ENCODE measurements at places on chromosomes 16 and 17. TPM values are rescaled to one million over a fixed set of nuclear protein-coding genes. Genes with fewer than 3 reads are reported as not detected.

DNA sequence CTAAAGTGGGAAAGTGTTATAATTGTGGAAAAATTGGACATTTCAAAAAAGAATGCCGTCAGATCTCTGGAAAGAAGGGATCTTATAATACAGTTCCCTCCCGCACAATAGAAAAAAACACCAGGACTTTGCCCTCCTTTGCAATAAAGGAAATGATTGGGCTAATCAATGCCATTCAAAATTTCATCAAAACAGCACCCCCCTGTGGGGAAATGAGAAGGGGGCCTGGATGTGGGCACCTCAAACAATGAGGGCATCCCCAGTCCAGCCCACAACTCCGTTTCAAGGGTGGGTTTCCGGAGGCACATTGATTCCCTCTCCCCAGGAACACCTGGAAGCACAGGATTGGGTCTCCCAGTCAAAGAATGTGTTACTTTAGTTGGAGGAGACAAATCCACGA lies 26.1 kb downstream of the CD300LG start:
- H3K4me3 ChIP-seq, result no peak overlapping the region
- DNase-seq, result no peak
- H3K27ac ChIP-seq, result no peak overlapping the region
- no peaks in the 10 kb centered on the region for H3K36me3 ChIP-seq
- H3K4me1 ChIP-seq, result no peaks in the 10 kb centered on the region
- H3K27me3 ChIP-seq, result peaks cover 25% of the 10 kb centered on the region

STAT5A gene
- total RNA-seq, result 35.5 TPM

KCNJ2 gene
- total RNA-seq, result 5.1 TPM

DNA sequence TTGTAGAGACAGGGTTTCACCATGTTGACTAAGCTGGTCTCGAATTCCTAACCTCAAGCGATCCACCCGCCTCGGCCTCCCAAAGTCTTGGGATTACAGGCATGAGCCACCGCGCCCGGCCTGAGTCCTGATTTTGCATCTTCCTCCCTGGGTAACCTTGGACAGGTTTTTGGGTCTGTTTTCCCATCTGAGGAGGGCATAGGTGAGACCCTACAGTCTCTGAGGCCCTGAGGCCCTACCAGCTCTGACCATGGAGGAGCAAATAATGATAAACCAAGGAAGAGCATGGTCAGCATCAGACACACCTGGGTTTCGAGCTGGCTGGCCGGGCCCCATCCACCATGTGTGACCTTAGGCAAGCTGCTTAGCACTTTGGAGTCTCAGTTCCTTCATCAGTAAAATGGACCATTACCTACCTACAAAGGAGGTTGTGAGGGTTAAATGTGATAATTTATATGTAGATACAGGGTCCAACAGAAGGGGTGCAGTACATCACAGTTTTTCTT lies 1.2 kb upstream of the NCBP3 start:
- H3K4me1 ChIP-seq, result peaks cover 5% of the 10 kb centered on the region
- H3K27me3 ChIP-seq, result no peaks in the 10 kb centered on the region
- no peak overlapping the region for H3K4me3 ChIP-seq
- no peak overlapping the region for H3K27ac ChIP-seq

DNA sequence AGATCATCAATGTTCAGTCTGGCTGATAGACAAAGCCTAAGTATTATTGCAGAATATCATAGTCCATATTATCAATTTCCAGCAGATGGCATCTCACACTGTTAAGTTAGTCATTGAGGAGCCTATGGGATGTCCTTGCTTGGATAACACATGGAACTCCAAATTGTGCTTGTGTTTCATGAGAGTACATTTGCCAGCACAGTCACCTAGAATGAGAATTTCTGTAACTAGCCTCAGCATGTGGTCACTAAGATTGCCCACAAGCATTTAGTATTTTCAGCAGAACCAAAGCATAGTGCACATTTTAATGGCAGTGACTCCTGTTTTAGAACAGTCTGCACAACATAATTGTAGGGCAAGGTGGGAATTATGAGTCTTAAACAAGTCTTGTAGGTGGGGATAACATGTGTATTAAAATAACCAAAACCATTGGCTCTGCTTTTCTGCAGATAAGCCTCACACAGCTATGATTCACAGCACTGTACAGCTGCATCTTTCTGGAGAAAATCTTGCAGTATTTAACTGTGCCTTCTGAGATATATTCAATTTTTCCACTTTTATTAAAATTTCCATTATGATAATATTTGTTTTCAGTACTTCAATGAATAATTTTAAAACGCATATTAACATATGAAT lies 882.8 kb upstream of the SOX9 start:
- no peak overlapping the region for H3K27ac ChIP-seq
- H3K36me3 ChIP-seq, result no peaks in the 10 kb centered on the region
- peak; percentile 43 for DNase-seq
- H3K4me3 ChIP-seq, result no peak overlapping the region
- no peaks in the 10 kb centered on the region for H3K27me3 ChIP-seq

CCL17 gene
- total RNA-seq, result not detected

- no peaks in the 10 kb centered on the region for H3K27me3 ChIP-seq
- no peak overlapping the region for H3K27ac ChIP-seq
- H3K36me3 ChIP-seq, result no peaks in the 10 kb centered on the region
- DNase-seq, result no peak
Measured at GRCh38 chr16:11250091-11250785, 5.8 kb downstream of the SOCS1 start.

DNA sequence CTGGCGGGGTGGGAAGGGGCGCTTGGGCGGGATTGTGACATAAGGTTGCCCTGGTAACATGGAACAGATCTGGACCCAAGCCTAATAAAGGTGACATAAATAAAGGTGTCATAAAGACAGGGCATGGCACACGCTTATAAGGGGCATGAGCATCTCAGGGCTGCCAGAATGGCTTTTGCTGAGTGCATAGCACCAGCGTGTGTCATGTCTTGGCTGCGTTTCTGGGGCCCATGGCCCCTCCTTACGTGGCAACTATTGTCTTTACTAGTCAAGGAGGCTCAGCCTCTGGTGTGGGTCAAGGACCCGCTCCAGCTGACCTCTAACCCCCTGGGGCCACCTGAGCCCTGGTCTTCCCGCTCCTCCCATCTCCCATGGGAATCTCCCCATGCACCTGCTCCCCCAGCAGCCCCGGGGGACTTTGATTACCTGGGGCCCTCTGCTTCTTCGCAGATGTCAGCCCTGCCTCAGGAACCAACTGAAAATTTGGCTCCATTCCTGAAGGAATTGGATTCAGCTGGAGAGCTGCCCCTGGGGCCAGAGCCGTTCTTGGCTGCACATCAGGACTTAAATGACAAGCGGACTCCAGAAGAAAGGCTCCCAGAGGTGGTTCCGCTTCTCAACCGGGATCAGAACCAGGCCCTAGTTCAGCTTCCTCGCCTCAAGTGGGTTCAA lies 13.9 kb downstream of the LRRC37B start:
- DNase-seq, result peak; percentile 6
- no peaks in the 10 kb centered on the region for H3K4me1 ChIP-seq
- H3K4me3 ChIP-seq, result no peak overlapping the region
- H3K27me3 ChIP-seq, result no peaks in the 10 kb centered on the region
- H3K27ac ChIP-seq, result no peak overlapping the region

SLFN14 gene
- under 0.01 TPM for total RNA-seq

GRCh38 chr17:27038676-27039075 lies 255.2 kb upstream of the WSB1 start:
- no peaks in the 10 kb centered on the region for H3K36me3 ChIP-seq
- no peak overlapping the region for H3K4me3 ChIP-seq
- H3K4me1 ChIP-seq, result no peaks in the 10 kb centered on the region
- no peak overlapping the region for H3K27ac ChIP-seq

ZC3H7A gene
- 45.7 TPM for total RNA-seq

GRCh38 chr17:42613699-42614295 lies 4.3 kb downstream of the TUBG1 start:
- no peak overlapping the region for H3K4me3 ChIP-seq
- H3K27me3 ChIP-seq, result no peaks in the 10 kb centered on the region
- peaks cover 42% of the 10 kb centered on the region for H3K36me3 ChIP-seq
- peaks cover 4% of the 10 kb centered on the region for H3K4me1 ChIP-seq
- DNase-seq, result peak; percentile 47

CTRB1 gene
- total RNA-seq, result not detected

PLA2G15 gene
- total RNA-seq, result 30.9 TPM

GRCh38 chr16:762595-763268 lies 2.2 kb downstream of the MSLN start:
- H3K4me3 ChIP-seq, result no peak overlapping the region
- no peak for DNase-seq
- no peaks in the 10 kb centered on the region for H3K27me3 ChIP-seq
- H3K36me3 ChIP-seq, result no peaks in the 10 kb centered on the region
- H3K4me1 ChIP-seq, result no peaks in the 10 kb centered on the region
- no peak overlapping the region for H3K27ac ChIP-seq

PAM16 gene
- 17.4 TPM for total RNA-seq

GRCh38 chr16:57592591-57593003 lies 35.8 kb upstream of the ADGRG1 start:
- H3K4me1 ChIP-seq, result peaks cover 16% of the 10 kb centered on the region
- no peak overlapping the region for H3K4me3 ChIP-seq
- no peak for DNase-seq

GRCh38 chr17:78925662-78926555 lies 722 bp upstream of the TIMP2 start:
- peak overlapping the region; percentile 54 for H3K27ac ChIP-seq
- DNase-seq, result peak; percentile 99
- H3K36me3 ChIP-seq, result no peaks in the 10 kb centered on the region
- no peaks in the 10 kb centered on the region for H3K27me3 ChIP-seq
- H3K4me1 ChIP-seq, result peaks cover 29% of the 10 kb centered on the region

DNA sequence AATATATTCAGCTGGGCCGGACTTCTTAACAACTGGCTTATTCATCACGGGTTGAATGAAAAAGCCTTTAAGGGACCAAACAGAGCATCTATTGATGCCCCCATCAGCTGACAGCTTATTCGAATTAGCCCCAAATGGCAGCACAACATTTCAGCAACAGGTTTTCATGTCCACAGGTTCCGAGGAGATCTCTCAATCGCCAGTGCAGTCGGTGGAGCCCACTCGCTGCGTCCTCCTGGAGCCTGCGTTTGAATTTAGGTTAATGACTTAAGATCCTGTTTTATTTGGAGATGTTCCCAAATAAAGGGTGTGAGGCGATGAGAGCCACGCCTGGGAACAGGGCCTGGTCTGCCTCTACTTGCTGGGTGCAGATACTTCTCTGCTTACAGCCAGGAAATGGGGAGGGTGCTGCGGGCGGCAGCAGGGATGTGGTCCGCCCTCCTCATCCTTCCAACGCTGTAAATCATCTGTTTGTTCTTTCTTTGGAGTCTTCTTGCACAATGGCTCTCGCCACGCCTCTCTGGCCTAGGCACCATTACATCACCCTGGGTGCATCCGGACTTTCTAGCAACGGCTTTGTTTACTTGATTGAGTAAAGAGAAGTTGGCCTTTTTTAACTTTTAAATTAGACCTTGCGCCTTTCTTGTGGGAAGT lies 22.6 kb downstream of the NDE1 start:
- peaks cover 13% of the 10 kb centered on the region for H3K4me1 ChIP-seq
- DNase-seq, result peak; percentile 95
- H3K4me3 ChIP-seq, result peak overlapping the region; percentile 44
- H3K36me3 ChIP-seq, result peaks cover 15% of the 10 kb centered on the region

RNU2-1 gene
- total RNA-seq, result not detected

DNA sequence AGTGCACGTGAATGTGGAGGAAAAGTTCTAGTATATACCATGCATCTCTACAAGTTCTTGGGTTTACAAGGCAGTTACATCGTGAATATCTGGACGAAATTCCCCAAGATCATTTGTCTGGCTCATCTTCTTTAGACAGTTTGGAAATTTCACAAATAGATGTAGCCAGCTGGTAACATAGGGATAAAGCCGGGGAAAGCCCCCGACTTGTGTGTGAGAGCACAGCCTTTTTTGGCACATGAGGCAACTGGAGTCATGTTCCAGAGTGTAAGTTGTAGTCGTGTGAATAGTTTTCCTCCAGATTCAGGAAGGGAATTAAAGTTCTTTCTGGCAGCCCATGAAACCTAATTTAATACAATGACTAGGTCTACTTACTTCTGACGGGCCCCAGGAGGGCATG lies 62.3 kb downstream of the MARCHF10 start:
- H3K4me3 ChIP-seq, result no peak overlapping the region
- no peaks in the 10 kb centered on the region for H3K36me3 ChIP-seq

VAC14 gene
- 72.7 TPM for total RNA-seq

DNA sequence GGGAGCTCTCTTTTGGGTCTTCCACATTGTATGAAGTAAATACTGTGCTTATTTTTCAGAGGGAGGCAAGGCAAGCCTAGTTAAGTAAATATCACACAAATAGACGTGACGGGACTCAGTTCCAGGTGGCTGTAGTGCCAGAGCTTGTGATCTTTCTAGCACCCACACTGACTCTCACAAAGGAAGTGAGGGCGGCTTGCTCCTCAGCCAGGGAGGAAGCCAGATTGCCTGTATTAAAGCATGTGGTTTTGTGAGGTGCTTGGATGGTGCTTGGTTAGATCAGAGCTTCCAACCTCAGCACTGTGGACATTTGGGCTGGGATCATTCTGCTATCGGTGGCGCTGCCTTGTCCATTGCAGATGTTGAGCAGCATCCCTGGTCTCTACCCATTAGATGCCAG lies 80.1 kb downstream of the VAT1L start:
- no peak overlapping the region for H3K4me3 ChIP-seq
- H3K27me3 ChIP-seq, result no peaks in the 10 kb centered on the region
- no peak for DNase-seq
- H3K4me1 ChIP-seq, result no peaks in the 10 kb centered on the region
- no peak overlapping the region for H3K27ac ChIP-seq
- H3K36me3 ChIP-seq, result no peaks in the 10 kb centered on the region

P2RX1 gene
- not detected for total RNA-seq

DNA sequence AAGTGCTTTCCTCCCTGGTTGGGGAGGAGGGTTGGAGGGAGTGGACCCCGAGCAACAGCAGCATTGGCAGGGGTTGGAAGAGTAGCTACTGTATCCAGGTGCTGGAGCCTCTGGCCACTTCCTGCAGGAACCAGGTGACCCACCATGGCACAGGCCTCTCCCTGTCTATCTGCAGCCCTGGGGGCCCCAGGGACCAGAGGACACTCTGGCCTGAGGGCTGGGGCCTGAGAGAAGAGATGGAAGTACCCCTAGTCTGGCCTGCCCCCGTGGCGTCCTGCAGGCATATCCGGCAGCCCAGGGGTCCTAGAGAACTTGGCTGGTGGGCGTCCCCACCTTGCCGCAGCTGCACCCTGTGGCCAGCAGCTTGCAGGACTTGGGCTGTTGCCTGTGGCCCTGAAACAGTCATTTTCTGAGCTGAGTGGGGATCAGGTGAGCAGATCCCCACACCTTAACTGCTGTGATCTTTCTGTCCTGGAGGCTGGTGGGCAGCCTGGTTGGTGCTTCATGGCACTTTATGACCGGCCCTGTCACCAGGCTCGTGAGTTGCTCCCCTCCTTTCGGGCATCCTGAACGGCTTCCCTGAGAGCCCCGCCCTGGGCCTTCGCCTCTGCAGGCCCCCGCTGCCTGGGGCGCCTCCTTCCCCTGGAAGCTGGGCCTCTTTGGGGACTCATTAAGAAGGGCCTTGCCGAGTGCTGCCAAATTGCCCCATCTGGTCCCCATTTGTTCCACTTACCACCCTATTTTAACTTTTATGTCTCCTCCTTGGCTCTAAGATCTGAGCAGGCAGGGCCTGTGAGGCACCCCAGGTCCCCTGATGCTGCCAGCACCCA lies 298.6 kb downstream of the SEC14L1 start:
- no peak overlapping the region for H3K4me3 ChIP-seq
- no peak for DNase-seq
- peaks cover 48% of the 10 kb centered on the region for H3K4me1 ChIP-seq
- H3K36me3 ChIP-seq, result peaks cover 9% of the 10 kb centered on the region
- no peaks in the 10 kb centered on the region for H3K27me3 ChIP-seq
- H3K27ac ChIP-seq, result peak overlapping the region; percentile 33

GRCh38 chr16:57616876-57617275 lies 11.6 kb upstream of the ADGRG1 start:
- H3K27me3 ChIP-seq, result no peaks in the 10 kb centered on the region
- H3K4me3 ChIP-seq, result no peak overlapping the region
